ENCODE measurements at places on chromosomes 5 and 9. TPM values are rescaled to one million over a fixed set of nuclear protein-coding genes. Genes with fewer than 3 reads are reported as not detected.

Gene INSL6
- polyA plus RNA-seq, result not detected

- DNase-seq, result no peak
Observed at GRCh38 chr5:69084195-69084594, 9.6 kb upstream of the SLC30A5 start.

- no peak for DNase-seq
Observed at GRCh38 chr5:157198277-157198986, 17.8 kb downstream of the ITK start.

GRCh38 chr5:94888674-94889073 is 270.2 kb downstream of the SLF1 start:
- no peak for DNase-seq

- no peak for DNase-seq
Observed at GRCh38 chr9:71806901-71807307, 38.6 kb upstream of the CEMIP2 start.

- DNase-seq, result no peak
Observed at GRCh38 chr5:40875958-40876357, 33.3 kb upstream of the C7 start.

DNA sequence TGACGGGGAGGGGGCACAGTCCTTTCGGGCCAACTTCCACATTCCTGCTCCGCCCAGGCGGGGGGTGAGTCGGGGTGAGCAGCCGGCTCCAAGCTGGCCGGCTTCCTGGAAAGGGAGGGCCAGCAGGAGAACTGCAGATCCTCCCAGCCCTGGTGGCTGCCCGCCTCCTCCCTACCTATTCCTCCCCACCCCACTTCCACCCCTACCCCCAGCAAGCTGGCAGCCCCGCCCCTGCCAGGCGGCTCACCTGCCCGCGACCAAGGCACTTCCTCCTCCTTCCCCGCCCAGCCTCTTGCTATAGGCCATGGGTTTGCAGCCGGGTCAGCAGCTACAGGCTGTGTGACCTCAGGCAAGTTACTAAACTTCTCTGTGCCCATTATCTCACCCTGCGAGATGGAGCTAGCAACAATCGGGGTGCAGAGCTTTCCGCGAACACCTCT is 5.6 kb upstream of the IRF1 start:
- DNase-seq, result no peak

GRCh38 chr9:122031776-122032175 is 61.3 kb downstream of the TTLL11 start:
- no peak for DNase-seq

Gene SLC6A19
- polyA plus RNA-seq, result not detected

Gene FABP6
- not detected for polyA plus RNA-seq

DNA sequence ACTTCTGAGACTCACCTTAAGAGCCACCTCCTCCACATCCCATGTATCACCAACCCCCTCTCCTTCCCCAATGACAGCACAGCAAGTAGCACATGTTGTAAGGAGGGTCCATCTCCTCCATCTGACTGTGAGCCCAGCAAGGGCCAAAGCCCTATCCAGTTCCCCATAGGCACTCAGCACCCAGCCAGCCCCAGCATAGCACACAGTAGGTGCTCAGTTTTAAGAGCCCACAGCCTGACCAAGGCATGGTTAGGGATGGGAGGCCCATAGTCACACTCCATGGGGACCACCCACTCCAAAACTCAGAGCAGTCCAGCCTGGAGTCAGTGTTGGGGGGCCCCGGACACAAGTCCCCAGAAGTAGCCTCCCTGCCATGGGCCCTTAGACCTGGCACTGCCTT is 205.7 kb downstream of the CDK5RAP2 start:
- DNase-seq, result no peak

DNA sequence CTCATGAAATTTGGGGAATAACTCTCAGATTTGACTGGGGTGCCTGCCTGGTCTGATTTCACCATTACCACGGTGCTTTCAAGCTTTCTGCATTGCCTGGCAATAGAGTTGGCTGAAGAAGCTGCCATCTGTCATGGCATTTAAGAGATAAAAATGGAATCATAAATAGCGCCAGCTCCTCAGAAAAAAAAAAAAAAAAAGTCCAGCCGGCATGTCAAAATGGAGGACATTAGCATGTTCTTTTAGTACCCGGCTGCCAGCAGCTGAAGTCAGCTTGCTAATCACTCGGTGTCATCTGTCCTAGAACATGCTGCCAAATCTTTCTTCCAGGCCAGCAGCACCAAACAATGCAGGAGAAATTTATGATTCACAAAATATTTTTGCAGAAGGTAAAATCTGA is 57.7 kb upstream of the CER1 start:
- no peak for DNase-seq

- DNase-seq, result no peak
Observed at GRCh38 chr5:171023508-171023907, 161.7 kb downstream of the RANBP17 start.

GRCh38 chr5:159340511-159340910 is 10.2 kb upstream of the IL12B start:
- no peak for DNase-seq

Gene FAM169A
- polyA plus RNA-seq, result 0.48 TPM

- no peak for DNase-seq
Observed at GRCh38 chr5:80437326-80437725, 29.5 kb downstream of the ZFYVE16 start.

Gene DAB2IP
- polyA plus RNA-seq, result 18.1 TPM

Gene TTC39B
- 5.1 TPM for polyA plus RNA-seq

Gene CER1
- polyA plus RNA-seq, result not detected

DNA sequence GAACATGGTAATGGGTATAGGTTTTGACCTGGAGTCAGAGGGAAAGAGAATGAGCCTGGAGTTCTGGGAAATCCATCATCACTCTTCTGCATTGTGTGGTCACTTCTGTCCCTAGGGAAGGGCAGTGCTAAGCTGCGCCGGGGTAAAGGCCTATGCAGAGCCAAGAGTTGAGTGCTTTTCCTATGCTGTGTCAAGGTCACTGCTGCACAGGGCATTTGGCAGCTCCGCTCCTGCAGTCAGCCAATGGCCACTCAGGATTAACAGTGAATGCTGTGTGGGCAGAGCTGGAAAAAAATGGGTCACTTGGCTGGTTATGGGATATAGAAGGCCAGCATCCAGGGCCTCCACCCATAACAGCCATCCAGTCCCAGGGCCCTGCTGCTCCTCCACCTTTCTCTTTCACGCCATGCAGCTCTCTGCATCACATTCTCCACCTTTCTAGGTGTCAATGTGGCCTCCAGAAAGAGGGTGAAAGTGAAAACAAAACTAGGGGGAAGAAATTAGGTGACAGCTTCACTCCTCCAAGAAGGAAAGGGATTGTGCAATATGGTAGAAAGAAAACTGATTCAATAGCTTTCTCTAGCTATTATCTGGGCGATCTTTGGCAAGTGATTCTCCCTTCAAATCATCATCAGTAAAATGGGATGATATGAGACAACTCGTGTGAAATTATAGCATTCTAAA is 279.3 kb upstream of the ANKRD55 start:
- DNase-seq, result no peak

DNA sequence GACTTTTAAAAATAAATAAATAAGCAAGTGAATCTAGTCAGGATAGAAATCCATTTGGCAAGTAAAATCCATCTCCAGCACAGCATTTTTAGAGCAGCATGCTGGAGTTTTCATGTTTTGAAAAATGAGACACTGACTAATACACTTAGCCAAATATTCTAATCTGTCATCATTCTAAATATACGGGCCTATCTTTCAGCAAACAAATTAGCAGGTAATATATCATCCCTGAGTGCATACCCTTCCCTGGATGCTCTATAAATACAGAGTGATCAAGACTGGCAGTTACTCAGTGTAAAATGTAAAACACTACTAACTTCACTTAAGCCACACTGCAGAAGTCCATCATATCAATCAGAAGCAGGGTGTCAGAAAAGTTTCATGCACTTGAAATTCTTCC is 58.4 kb downstream of the MLLT3 start:
- DNase-seq, result no peak

Gene UGT3A1
- not detected for polyA plus RNA-seq

DNA sequence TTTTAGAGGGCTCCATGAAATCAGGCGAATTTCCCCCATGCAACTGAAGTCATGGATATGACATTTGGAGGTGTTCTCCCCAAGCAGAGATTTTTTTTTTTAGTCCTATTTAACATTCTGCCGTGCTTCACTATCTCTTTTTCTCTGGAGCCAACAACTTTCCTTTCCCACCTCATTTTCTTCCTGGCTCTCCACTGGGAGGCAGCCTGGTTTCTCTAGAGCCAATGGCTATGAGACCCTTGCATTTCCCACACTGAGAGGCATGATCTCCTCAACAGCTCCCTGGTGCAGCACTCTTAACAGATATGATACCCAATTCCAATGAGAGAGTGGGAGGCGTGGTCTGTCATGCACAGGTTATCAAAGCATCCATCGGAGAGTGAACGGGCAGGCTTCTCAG is 310.8 kb downstream of the DRD1 start:
- DNase-seq, result no peak

Gene RNF130
- polyA plus RNA-seq, result 32.7 TPM

Data from BJ (cell line).